ENCODE measurements at places on chromosomes 2 and 18.

- DNase-seq: no peak
These were observed 2.7 kb upstream of the TGIF1 start for GRCh38 chr18:3447068-3447894.

- DNase-seq: no peak
These were observed 99.8 kb upstream of the ZNF397 start for GRCh38 chr18:35141077-35141476.

GRCh38 chr18:8685141-8685913, 20.0 kb upstream of the MTCL1 start:
- DNase-seq: peak; percentile 17

GRCh38 chr2:152638590-152638989, 78.7 kb downstream of the PRPF40A start:
- DNase-seq: no peak

GRCh38 chr18:6795307-6795706, 65.8 kb downstream of the ARHGAP28 start:
- DNase-seq: no peak

DNA sequence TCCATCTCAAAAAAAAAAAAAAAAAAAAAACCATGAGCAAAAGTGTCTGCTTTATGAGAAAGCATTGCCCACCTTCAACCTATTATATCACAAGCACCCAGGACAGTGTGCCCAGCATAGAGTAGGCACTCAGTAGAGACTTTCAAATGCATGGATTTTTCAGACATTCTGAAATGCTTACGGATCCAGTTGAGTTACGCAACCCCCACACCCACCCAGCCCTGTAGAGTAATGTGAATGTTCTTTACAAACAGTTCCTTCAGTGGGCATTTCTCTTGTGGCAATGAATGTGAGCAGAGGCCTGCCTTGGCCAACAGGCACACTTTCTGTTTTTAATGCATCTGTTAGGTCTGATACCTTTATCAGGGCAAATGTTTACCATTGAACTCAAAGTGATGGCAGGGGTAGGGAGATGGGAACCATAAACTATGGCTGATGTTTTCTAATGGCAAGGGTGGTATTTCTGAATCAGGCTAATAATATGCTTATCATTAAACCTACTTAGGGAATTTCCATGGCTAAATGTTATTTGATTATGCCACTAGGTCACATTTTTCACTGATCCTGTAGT, 65.0 kb upstream of the RPL31 start:
- DNase-seq: no peak

DNA sequence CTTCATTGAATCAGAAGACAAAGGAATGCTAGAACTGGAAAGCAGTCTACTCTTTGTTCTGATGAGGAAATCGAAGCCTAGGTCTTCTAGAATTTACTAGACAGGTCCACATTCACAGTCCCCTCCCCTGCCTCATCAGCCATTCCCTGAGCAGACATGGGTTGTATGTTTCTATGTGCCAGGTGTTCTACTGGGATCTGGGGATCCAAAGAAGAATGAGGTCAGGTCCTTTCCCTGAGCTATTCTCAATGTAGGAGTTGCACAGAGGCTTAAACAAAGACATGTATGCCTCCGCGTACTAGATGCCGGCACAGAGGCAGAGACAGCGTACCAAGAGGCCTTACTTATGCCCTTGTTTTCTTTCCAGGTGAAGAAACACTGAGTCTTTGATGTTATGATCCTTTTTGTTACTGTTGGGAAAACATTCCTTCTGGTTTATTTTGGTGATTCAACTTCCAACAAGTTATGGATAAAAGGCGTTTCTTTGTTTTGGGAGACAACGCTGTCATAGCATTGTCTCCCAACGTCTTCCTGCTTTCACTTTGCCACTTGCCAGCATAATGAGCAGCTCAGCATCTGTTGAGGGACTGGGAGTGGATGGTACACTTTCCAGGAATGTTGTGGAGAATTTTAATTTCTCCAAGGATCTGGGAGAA, 174.4 kb downstream of the ALPK2 start:
- no peak for DNase-seq

- DNase-seq: no peak
These were observed 1.5 kb downstream of the TRMT61B start for GRCh38 chr2:28868611-28869010.

- DNase-seq: no peak
These were observed 26.7 kb downstream of the CNNM4 start for GRCh38 chr2:96787411-96787810.

- peak; percentile 48 for DNase-seq
These were observed 82.1 kb upstream of the POMC start for GRCh38 chr2:25250331-25251070.

- no peak for DNase-seq
These were observed 1239.4 kb downstream of the CNTNAP5 start for GRCh38 chr2:125264453-125264852.

- no peak for DNase-seq
These were observed 361.0 kb upstream of the TMEFF2 start for GRCh38 chr2:192555740-192556139.

DNA sequence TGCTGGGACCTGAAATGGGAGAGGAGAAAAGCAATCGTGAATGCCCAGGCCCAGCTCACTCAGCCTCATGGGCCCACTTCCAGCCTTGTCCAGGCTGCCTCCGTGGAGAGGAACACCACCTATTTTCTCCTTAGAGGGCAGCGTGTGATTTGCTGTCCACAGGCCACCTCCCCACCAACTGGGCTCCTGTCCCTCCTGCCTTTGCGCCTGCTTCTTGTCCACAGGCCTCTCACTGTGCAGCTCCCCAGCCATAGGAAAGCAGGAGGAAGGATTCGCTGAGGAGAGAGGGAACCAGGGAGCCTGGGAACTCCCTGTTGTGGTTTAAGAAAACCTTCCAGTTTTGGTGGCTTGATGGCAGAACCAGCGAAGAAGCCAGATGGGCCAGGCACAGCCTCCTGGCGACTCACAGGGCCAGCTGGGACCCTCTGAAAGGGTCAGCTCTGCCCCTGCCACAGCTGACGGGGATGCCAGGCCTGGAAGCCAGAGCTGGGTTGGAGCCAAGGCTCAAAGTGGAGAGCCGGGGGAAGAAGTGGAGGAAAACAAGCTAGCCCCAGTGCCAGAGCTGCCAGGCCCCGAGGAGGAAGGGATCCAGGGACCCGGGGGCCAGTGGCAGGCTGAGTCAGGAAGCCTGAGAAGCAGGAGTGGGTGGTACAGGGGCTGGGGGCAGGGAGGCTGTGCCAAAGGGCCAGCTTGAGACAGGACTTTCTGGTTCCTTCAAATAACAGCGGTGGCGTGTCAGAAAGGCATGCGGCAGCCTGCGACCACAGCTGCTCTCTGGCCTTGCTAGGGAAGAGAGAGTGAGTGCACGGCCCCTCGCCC, 9.9 kb downstream of the TMBIM1 start:
- no peak for DNase-seq

GRCh38 chr18:46148810-46149209, 44.6 kb downstream of the HAUS1 start:
- peak; percentile 69 for DNase-seq

DNA sequence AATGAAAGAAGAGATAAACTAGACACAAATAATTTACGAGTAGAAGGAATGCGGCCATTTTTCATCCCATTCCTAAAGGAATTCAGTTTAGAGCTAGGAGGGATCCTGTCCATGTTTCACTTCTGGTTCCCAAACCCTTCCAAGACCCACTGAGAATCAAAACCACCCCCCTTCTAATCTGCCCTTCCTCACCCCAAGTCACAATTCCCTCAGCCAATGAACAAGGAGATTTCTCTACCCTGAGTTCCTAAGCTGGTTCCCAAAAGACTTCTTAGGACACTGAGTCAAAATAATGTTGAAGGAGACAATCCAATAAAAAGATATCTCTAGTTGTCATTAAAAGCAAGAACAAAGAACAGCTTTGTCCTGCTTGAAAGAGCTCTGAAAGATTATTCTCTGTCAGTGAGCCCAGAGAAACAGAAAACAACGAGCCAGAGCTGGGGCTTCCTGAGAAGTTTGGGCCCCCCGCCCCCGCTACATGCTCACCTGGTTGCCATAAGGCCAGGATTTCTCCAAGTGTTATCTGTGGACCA, 45.7 kb downstream of the STK39 start:
- DNase-seq: no peak

GRCh38 chr2:133498662-133499585, 69.3 kb downstream of the NCKAP5 start:
- DNase-seq: no peak

DNA sequence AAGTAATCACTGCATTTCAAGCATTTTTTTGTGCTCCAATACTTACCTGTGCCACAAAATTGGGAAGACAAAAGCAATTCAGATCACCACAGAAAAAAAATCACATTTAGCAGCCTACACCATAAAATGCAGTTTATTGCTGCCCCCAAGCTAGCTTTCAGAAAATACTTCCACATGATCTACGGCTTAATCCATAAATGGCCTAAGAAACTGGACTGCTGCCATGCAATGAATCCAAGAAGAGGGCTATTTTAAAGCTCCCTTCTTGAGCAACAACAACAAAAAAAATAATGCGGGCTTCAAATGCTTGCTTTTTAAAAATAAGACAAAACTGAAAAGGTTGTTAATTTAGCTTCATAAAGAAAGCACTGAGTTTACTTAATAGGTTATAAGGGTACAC, 272.3 kb downstream of the RAD51AP2 start:
- no peak for DNase-seq

DNA sequence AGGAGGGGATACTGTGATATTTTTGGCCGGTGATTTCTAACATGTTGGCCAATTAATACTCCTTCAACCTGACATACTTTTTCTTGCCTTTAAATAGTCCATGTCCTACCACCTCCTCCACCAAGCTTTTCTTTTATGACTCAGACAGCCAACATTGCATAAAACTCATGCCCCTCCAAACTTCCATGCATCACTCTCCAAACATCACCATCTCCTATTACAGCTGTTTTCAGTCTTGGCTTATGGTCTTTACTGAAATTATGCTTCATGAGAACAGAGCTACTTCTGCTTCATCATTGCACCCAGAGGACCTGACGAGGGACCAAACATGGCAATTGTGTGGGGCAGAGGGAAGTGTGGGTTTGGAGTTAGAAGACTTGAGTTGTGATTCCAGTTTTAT, 305.4 kb downstream of the LPIN1 start:
- DNase-seq: no peak

DNA sequence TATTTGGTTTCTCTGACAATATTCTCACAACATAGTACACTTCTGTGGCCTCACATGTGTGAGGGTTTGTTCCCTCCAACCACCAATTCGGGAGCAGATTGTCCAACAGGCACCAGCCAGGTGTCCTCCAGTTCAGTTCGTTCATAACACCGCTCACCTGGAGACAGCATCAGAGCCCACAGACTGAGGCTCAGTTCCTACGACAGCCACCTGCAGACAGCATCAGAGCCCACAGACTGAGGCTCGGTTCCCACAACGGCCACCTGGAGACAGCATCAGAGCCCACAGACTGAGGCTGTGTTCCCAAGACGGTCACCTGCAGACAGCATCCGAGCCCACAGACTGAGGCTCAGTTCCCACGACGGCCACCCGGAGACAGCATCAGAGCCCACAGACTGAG, 58.2 kb upstream of the SNTG2 start:
- no peak for DNase-seq

- no peak for DNase-seq
These were observed 184.9 kb downstream of the AFF3 start for GRCh38 chr2:99957332-99958133.

DNA sequence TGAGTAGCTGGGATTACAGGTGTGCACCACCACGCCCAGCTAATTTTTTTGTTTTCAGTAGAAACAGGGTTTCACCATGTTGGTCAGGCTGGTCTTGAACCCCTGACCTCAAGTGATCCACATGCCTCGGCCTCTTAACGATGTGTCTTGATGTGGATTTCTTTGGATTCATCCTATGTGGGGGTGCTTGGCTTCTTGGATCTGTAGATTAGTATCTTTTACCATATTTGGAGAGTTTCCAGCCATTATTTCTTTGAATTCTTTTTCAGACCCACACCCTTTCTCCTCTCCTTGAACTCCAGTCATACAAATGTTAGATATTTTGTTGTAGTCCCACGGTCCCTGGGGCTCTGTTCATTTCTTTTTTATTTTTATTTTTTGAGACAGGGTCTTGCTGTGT, 6.8 kb upstream of the TOGARAM2 start:
- no peak for DNase-seq

- DNase-seq: peak; percentile 86
These were observed 51.2 kb upstream of the ALPP start for GRCh38 chr2:232327105-232328031.

DNA sequence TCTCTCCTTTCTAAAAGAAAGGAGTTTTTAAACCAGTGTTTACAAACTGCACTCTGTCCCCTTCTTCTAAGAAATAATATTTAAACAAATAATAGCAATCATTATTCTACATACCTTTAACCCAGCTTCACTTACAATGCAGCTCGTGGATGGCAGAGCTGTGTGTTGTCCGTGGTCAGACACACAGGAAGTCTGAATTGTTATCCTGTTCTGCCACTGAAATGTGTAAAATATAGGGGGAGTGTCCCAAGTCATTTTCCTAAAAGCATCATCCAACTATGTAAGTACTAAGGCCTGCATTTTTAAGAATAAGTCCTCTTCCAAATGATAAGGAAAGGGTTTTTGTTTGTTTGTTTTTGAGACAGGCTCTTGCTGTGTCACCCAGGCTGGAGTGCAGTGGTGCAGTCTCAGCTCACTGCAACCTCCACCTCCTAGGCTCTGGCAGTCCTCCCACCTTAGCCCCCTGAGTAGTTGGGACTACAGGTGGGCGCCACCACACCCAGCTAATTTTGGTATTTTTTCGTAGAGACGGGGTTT, 2.7 kb upstream of the PPP4R1 start:
- DNase-seq: no peak

- peak; percentile 14 for DNase-seq
These were observed 2.3 kb upstream of the VSNL1 start for GRCh38 chr2:17538022-17538843.
